Chondrocyte (in vitro differentiated cells): ENCODE measurements at places on chromosomes 6 and 20. TPM values are rescaled to one million over a fixed set of nuclear protein-coding genes. Genes with fewer than 3 reads are reported as not detected.

OR2H1 gene
- total RNA-seq: not detected in 3 replicates

DNA sequence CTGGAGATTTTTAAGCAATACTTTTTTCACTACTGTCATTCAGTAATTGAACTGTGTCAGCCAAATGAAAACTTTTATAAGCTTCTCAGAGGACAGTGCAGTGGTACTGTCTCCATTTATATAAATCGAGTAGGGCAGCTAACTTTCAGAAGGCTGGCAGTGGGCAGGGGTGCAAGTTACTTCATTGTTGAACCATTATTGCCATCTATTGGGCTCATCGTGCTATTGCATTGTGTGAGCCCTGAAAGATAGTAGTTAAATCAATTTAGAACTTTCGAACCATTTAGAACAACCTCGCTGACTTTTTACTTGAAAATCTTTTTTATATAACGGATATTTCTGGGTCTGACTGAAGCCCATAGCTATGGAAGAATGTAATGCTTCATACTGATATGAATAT is 347.8 kb upstream of the PLCB4 start:
- DNase-seq: no peak

CST11 gene
- not detected in 3 replicates for total RNA-seq

TAGAP gene
- not detected in 3 replicates for total RNA-seq

- no peak for DNase-seq
Measured at GRCh38 chr20:11496380-11496779, 421.3 kb upstream of the BTBD3 start.

ULBP1 gene
- 2.8 to 29.8 TPM (median 29.8 TPM) in 3 replicates for total RNA-seq

PRDM1 gene
- 0.08 to 0.15 TPM (median 0.15 TPM) in 3 replicates for total RNA-seq

- DNase-seq: peak; percentile 64
Measured at GRCh38 chr6:44253307-44254101, 3.8 kb downstream of the SLC35B2 start.

GRCh38 chr6:140599916-140600315 is 1225.5 kb upstream of the CITED2 start:
- no peak for DNase-seq

- no peak for DNase-seq
Measured at GRCh38 chr6:167791780-167792478, 34.8 kb upstream of the AFDN start.

- DNase-seq: peak; percentile 37
Measured at GRCh38 chr20:25453035-25453810, 45.8 kb downstream of the GINS1 start.

DNA sequence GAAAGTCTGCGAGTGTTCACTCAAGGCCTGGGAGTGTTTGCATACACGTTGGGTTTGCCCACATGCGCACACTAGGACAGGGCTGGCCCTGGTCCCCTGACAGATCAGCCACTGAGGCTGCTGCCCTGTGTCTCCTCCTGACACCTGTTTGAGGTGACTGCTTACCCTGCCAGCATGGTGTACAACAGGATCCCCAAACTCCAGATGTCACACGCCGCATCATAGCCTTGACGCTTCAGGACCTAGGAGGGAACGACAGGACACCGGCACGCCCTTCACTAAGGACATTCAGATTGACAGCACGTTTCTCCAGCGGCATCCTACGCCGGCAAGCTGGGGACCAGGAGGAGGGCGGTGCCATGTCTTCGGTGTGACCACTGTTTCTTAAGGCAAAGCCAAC is 37.0 kb upstream of the MPC1 start:
- no peak for DNase-seq

- DNase-seq: no peak
Measured at GRCh38 chr20:44495802-44496481, 20.3 kb downstream of the TTPAL start.

DNA sequence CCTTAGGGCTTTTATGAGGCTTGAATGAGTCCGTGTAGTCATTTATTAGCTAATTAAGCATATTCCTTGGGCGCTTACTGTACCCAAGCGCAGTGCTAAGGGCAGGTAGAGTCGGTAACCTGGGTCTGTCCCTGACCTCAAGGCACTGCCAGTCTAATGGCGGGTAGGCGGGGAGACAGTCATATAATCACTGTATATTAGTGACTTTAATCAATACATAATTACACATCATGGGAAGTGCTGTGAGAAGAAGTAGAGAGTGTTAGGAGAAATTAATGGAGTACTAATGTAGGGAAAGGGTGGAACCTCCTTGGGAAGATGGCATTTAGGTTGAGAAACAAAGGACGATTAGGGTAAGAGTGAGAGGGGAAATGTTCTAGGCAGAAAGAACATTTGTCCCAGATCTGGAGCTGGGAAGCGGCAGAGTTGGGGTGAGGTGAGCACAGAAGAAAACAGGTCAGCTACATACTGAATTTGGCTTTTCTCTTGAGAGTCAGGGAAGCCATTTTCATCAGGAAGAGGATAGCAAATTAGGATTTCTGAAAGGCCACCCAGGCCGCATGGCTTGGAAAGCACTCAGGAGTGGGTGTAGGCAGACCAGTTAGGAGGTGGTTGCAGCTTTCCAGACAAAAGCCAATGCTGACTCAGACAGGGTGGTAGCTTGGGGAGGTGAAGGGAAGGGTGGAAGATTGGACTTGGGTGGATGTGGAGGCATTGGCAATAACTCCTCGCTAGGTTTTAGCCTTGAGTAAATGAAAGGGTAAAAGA is 954 bp upstream of the BLCAP start:
- no peak for DNase-seq

GRCh38 chr6:33730611-33731010 is 16.1 kb downstream of the IP6K3 start:
- no peak for DNase-seq

GRCh38 chr20:19254956-19255355 is 42.5 kb downstream of the SLC24A3 start:
- no peak for DNase-seq

RSPO4 gene
- total RNA-seq: 0.19 TPM in 1 of 3 replicates, not detected in the others

DNA sequence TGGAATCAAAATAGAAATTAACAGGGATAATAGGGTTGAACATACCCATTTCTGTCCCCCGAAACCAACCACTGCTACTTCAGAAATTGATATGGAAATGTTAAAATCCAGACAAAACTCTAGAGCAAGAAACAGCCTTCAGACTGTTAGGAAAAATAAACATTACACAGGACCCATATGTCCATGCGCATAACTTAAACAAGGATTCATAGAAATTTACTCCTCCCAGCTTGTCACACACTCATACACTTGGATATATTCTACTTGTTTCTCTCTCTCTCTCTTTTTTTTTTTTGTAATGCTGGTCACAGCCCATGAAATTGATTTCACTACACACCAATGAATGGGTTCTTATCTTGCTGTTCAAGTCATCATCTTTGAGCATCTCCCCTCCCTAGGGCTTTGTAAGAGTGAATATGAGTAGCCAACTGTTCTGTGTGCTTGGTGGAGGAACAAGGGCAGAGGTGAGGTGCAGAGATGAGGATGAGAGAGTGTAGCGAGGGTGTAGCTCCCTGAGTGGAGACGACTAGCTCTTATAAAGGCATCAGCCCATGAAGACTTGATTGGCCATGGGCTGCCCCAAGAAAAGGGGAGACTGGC is 61.8 kb upstream of the MLN start:
- DNase-seq: no peak

- DNase-seq: no peak
Measured at GRCh38 chr6:136549300-136550044, 750 bp downstream of the MAP7 start.

DNA sequence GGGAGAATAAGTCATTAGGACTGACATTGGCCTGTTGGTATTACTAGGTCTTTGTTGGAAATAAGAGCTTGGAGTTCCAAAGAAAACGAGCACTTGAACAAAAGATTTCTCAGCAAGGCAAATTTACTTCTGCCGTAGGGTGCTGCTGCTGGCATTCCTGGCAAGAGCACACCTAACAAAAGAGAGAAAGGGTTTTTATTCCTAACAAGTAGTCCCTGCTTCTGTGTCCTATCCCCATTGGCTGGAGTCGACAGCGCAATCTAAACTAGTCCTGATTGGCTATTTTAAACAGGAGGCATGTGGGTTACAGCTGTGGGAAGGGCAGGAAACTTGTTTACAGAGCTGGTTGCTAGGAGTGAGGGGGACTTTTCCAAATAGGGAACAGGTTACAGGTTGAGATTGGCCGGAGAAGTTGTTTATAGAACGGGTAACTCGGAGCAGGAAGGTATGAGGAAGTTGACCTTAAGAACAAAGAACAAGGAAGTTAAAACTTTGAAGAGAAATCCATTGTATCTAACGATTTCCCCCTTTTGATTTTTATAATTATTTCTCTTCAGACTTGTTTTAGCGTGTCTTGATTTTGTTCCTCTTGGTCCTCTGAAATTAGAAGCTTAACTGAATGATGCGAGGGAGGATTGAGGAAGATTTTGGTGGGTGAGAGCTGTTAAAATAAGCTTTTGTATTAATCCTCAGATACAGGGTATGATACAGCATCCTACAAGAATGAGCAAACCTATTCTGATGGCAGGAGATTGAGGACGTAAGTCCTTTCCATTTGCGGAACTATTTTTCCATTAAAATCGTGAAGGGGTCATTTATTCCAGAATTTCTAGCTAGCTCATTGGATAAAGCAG is 3.4 kb upstream of the ZNFX1 start:
- no peak for DNase-seq

GRCh38 chr6:108106261-108106660 is 31.7 kb upstream of the OSTM1 start:
- DNase-seq: no peak

MUC22 gene
- total RNA-seq: not detected in 3 replicates

- DNase-seq: no peak
Measured at GRCh38 chr20:6993011-6993410, 225.5 kb downstream of the BMP2 start.

PHF3 gene
- 34.6 to 42.1 TPM (median 34.7 TPM) in 3 replicates for total RNA-seq

DNA sequence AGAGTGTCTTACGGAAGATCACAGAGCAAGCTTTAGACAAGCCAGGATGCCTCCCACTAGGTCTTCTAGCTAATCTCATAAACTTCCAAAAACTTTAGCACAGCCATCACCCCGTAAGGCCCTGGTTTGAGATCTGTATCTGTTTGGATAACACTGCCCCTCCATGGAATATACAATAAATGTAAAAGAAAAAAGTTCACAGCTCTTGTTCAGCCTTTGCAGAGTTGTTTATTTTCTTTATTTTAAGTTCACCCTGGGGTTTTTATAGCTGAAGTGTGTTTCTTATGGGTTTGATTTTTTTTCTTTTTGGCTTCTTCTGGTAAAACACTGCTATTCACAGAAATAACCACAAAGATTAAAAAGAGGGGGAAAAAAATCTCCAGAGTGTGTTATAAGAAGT is 125.6 kb downstream of the EYA2 start:
- no peak for DNase-seq

WFDC10B gene
- total RNA-seq: not detected in 3 replicates
